K562 (cell line): ENCODE measurements at places on chromosomes 3 and 15.

DNA sequence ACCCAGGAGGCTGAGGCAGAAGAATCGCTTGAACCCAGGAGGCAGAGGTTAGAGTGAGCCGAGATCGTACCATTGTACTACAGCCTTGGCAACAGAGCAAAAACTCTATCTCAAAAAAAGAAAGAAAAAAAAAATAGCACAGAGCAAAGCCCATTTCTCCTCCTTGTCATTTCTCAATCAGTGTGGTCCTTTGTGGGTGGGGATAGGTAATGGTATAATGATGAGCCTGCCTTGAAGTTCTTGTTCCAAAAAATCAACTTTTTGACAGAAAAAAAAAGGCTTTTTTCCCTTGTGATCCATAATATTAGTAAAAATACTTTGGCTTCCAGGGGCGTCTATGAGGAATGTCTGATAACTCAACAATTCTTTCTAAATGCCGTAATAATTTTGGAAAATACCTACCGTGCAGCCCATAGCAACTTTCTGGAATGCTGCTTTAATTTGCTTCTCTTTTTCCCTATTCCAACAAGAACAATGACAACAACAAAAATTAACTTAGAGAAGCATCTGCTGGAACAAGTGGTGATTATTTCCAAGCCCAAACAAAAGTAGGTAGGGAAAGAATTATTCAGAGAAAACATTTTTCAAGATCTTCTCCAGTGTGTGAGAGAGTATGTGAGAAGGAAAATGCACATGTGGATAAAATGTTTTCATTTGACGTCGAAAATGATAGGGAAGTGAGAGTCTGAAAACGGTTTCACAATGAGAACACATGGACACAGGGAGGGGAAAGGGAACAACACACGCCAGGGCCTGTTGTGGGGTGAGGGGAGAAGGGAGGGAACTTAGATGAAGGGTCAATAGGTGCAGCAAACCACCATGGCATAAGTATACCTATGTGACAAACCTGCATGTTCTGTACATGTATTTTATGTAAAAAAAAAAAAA is 337.8 kb downstream of the RBMS3 start:
- no peak for DNase-seq

- DNase-seq, result no peak
Observed at GRCh38 chr3:78742041-78742440, 1025.8 kb downstream of the ROBO1 start.

GRCh38 chr3:177610686-177611633 is 413.7 kb upstream of the TBL1XR1 start:
- DNase-seq, result no peak

GRCh38 chr15:40054855-40055575 is 16.0 kb upstream of the SRP14 start:
- DNase-seq, result no peak

DNA sequence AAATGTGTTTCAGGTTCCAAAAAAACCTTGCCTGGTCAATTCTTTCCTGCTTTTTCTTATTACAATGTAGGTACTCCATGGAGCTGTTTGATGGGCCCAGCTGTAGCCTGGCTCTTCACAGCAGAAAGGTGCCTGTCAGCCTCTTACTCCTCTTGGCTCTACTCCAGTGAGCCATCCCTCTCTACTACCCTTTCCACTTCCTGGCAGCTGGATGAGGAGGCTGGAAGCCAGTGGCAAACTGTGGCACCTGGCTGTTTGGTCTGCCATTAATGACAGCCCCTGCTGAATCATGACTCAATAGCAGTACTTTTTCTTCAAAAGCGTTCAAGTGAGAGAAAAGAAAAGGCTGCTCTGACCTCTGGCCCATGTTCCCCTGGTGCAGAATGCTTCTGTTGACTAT is 618.1 kb downstream of the PYDC2 start:
- no peak for DNase-seq

DNA sequence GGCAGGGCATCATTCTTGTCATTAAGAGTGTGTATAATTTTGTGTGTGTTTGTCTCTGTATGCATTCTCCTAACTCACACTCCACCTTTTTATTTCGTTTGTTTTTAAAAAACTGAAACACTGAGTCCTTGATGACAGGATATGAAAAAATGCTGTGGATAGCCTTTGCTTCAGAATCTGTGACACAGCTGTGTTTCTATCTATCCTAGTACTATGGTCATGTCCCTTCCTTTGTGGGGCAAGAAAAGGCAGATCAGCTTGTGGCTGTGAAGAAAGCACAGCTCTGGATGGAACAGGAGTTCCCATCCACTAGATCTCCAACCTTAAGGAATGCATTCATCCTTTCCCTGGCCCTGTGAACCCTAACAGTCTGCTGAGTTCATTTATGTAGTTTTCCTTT is 60.3 kb downstream of the OTOL1 start:
- no peak for DNase-seq

- no peak for DNase-seq
Observed at GRCh38 chr15:80873366-80873952, 94.3 kb downstream of the CEMIP start.
